ENCODE measurements at places on chromosomes 13 and 19.

- peak; percentile 53 for DNase-seq
Observed at GRCh38 chr13:113816946-113817859, 46.7 kb downstream of the GAS6 start.

GRCh38 chr19:46413262-46414031 is at the start of gene CCDC8:
TSS of gene CCDC8 (minus strand) at chr19:46413564. CDS start at chr19:46412810, 754 bp downstream.
- no peak for DNase-seq

DNA sequence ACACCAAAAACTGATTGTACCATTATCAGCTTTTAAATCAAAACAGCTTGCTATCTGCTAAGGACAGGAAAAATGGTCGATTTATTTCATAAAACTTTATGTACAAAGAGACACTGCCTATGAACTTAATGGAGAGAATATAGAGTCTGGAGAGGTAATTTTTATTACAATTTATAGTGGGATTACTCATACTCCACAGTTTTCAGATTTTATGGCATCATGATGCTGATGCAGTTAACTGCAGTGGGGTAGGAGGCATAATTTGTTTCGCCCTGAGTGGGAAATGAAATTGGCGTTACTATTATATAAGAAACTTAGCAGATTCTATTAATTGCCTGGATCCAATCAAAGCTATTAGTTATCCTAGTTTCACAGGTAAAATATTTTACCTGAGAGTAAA is 301.4 kb downstream of the KLF12 start:
- DNase-seq = no peak

GRCh38 chr13:71316792-71317363 is 550.1 kb downstream of the DACH1 start:
- DNase-seq = peak; percentile 65

GRCh38 chr13:86006317-86006716 is 207.1 kb upstream of the SLITRK6 start:
- DNase-seq = no peak

DNA sequence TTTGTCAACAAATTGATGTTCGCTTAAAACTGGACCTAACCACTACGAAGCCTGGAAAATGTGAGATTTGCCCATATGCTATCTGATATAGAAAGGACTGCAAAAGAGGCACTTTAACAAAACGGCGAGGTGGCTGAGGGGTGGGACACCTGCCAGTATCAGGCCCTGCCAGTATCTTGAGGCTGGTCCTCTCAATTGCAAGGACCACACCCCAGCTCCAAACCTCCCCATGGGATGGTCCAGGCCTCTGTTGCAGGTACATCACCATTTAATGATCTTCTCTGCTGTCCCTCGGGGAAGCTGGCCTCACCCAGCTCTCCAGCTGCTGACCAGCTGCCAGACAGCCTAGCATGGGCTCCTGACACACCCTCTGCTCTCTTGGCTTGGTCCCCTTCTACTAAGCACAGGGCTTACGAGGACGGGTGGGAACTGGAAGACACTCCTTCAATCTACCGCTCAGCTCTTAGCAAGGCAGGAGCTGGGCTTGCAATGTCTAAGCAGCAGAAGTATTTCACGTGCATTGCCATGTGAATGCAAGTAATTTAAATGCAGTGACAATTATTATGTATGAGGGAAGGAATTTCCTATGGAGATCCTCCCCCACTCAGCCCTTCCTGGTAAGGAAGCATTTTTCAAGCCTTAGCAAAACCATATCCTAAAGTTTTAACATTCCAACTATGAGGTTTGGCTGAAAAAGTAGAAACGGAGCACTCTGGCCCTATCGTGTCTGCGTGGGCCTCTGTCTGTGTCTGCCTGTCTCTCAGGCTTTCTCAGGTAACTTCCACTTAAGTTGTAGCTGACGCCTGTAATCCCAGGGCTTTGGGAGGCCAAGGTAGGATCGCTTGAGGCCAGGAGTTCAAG is 63.9 kb downstream of the LATS2 start:
- DNase-seq = no peak

GRCh38 chr13:37379841-37380240 is 218.7 kb downstream of the POSTN start:
- DNase-seq = no peak

GRCh38 chr13:39263531-39263930 is 225.3 kb downstream of the NHLRC3 start:
- DNase-seq = no peak

DNA sequence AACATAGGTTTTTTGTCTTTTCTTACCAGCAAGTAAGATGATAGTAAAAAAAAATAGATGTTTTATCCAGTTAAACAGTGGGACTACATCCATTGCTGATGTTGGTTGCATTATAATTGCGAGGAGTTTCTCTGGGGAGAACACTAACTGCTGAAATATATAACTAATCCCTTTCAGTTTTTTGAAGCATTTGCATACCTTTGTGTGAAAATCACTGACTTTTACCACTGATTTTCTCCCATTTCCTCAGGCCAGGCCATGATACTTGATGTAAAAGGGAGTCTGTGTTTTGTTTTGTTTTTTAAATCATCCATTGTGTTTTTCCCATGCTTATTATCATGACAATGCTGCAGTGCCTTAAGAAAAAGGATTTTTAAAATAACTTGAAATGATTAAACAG is 699.5 kb downstream of the PCDH9 start:
- DNase-seq = no peak

DNA sequence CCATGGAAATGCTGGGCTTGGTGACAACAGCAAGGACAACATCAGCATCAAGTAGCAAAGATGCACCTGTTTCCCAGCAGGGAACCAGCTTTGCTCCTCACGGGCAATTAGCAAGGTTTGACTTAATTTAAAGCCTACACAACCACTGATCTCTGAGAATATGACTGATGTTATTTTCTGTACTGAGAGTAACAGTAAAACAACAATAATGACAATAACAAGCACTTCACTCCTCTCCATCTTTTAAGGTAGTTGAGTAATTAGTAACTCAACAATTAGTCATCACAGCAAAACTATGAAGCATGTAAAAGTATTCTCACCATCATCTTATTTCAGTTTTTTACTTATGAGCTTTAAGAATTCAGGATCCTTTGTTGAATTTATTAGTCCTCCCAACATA is 37.3 kb downstream of the ENOX1 start:
- no peak for DNase-seq

DNA sequence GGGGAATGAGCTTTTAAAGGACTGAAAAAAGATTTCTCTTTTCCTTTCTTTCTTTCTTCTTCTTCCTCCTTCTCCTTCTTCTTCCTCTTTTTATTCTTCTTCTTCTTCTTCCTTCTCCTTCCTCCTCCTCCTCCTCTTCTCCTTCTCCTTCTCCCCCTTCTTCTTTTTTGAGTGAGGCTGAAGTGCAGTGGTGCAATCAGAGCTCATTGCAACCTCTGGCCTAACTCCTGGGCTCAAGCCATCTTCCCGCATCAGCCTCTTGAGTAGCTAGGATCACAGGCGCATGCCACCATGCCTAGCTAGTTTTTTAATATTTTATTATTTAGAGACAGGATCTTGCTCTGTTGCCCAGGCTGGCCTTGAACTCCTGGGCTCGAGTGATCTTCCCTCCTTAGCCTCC is 120.9 kb upstream of the KL start:
- DNase-seq = no peak

DNA sequence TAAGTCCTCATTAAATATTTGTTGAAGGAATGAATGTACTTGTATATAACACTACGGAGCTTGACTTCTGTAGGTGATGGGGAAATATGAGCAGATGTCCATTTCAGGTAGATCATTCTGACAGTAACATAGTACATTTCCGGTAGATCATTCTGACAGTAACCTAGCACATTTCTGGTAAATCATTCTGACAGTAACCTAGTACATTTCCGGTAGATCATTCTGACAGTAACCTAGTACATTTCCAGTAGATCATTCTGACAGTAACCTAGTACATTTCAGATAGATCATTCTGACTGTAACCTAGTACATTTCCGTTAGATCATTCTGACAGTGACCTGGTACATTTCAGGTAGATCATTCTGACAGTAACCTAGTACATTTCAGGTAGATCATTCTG is 2.5 kb downstream of the PHF11 start:
- DNase-seq = no peak

DNA sequence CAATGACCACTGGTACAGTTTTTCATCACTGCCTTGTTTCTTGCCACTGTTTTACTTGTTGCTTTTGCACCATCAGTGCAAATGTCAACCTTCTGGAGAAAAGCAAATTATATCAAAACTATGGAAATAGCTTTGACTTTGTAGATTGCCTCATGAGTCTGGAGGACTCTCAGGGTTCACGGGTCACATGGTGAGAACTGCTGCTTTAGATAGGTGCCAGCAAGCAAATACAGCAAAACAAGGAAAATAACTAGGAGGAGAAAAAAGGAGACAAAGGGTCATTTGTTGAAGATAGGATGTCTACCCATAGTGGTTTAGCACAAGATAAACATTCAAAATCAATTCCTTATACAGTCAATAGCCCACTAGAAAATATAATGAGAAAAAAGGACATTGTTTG is 33.1 kb downstream of the POLR1D start:
- no peak for DNase-seq

DNA sequence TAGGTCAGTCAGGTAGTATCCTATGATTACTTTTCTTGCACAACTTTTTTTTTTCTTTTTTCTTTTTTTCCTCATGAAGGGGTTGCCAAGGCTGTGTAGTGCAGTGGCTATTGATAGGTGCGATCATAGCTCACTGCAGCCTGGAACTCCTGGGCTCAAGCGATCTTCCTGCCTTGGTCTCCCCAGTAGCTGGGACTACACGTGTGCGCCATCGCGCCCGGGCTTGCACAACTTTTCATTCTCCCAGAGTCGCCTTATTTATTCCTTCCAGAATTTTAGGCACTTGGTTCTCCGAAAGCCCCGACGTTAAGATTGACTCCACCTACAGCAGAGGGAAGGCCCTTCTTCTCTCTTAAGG is 867 bp upstream of the ZNF613 start:
- no peak for DNase-seq

- no peak for DNase-seq
Observed at GRCh38 chr13:102907016-102907756, 61.4 kb downstream of the ERCC5 start.

GRCh38 chr19:5893907-5894703 is 9.5 kb downstream of the NDUFA11 start:
- no peak for DNase-seq

- DNase-seq = no peak
Observed at GRCh38 chr13:79779761-79780160, 298.8 kb downstream of the NDFIP2 start.

GRCh38 chr19:49870309-49870901 is 3.0 kb upstream of the PNKP start:
- DNase-seq = no peak

- peak; percentile 30 for DNase-seq
Observed at GRCh38 chr13:87669379-87669978, 1.7 kb upstream of the SLITRK5 start.
